H1 (cell line): ENCODE measurements at places on chromosomes 2 and 18. TPM values are rescaled to one million over a fixed set of nuclear protein-coding genes. Genes with fewer than 3 reads are reported as not detected.

SCN7A gene
- 0.11 and 0.19 TPM in 2 replicates for total RNA-seq

PLCL1 gene
- total RNA-seq = not detected in 2 replicates

MAP3K19 gene
- total RNA-seq = not detected in 2 replicates

MAB21L4 gene
- not detected in 2 replicates for total RNA-seq

EVX2 gene
- not detected in 2 replicates for total RNA-seq

C2orf72 gene
- total RNA-seq = 0.71 and 1.1 TPM in 2 replicates

CRYGD gene
- 0.98 and 2.9 TPM in 2 replicates for total RNA-seq

GAREM2 gene
- total RNA-seq = 19.9 and 23.0 TPM in 2 replicates

DNA sequence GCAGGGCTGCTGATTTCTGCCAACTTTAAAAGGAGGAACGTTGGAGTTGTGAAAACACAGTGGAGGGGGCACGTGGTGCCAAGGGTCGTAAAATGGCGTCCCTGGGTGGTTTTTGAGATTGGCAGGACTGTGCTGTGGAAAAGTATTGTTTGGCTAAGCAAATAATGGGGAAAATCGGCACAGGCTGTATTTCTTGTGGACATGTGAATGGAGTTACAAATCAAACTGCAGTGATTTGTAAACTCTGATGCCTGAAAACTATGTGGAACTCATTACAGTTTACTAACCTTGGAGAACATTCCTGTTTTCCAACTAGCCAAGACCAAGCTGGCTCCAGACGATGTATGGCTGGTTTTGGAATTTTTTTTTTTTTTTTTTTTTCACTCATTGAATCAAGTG lies 68.7 kb downstream of the KCTD1 start:
- no peak for DNase-seq

DNA sequence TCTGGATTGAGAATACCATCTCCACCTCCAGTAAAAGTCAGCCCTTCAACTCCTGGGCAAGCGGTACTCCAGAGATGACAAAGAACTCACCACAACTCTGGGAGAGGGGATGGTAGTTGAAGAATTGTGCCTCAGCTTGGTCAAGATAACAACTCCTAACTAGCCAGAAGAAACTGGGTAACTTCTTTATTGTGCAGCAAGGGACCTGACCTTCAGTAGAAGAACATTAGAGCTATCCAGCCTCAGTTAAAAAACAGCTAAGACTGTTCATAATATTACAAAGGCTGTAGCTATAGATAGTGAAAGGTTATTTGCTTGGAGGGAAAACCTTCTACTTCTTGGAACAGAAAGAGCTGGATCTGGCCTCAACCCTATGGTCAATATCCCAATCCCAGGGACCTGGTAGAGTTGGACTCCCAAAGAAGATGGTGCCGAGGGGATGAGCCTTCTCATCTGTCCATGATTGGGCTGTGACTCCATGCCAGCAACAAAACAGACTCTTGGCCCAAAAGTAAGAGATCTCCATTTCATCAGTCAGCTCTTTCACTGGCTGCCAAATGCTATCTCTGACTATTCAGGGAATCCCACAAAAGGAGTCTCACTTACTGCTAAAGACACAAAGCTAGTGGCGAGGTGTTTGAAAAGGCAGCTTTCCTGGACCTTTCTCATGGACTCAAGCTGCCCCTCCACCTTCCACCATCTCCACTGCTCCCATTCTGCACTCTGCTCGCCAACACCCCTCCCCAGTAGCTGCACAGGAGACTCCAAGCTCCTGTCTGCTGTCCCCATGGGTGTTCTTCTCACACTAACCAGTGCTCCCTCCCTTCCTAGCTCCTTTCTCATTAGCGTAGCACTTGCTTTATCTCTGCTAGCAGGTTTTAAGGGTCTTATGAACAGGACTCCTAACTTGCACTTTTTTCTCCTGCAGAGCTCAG lies 145.8 kb downstream of the CAPN13 start:
- DNase-seq = no peak

DNA sequence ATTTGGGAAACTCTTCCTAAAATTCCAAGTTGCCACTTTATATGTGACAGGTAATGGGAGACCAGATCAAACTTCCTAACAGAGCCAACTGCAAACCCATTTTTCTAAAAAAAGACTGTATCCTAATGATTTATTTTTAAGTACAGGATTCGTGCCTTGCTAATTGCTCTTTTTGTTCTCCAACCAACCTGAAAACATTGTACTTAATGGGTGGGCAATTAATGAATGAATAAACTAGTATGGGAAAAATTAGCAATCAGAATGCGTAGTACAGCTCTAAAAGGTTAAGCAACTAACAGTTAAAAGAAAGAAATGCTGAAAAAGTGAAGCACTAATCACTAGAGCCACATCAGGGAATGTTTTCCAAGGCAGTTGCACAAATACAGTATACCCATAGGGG lies 217.2 kb upstream of the KCNJ3 start:
- DNase-seq = no peak

- no peak for DNase-seq
Observed at GRCh38 chr2:205032093-205032551, 486.8 kb downstream of the PARD3B start.

DNA sequence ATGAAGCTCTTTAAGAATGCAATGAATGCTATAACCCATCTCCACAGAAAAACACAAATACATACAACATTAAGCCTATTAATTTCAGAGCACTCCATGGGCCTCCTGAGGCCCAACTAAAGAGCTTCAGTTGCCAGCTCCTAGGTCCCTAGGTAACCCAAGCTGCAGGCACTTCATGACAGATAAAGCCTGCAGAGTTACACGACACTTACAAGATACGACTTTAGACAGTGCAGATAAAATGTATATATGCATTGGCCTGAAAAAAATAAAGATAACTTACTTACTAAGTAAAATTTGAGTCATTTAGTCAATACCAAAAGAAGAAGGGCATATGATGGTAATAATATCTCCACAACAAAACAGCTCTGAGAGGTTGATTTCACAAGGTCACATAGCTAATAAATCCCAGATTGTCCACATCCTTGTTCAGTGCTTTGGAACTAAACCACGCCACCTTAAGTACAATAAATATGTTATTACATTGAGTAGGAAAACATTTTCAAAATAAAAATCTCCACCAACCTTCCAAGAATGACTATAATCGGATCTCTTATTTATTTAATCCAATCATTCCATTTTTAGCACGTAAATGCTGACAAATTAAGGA lies 3.4 kb downstream of the MAP4K3 start:
- DNase-seq = no peak

- DNase-seq = no peak
Observed at GRCh38 chr2:105870858-105871257, 126.1 kb downstream of the NCK2 start.

- DNase-seq = no peak
Observed at GRCh38 chr2:101463421-101463820, 11.5 kb downstream of the RFX8 start.

GRCh38 chr2:177264209-177264692 lies 276 bp downstream of the NFE2L2 start:
- no peak for DNase-seq

GRCh38 chr2:237134321-237135230 lies 48.9 kb downstream of the COPS8 start:
- DNase-seq = no peak

DNA sequence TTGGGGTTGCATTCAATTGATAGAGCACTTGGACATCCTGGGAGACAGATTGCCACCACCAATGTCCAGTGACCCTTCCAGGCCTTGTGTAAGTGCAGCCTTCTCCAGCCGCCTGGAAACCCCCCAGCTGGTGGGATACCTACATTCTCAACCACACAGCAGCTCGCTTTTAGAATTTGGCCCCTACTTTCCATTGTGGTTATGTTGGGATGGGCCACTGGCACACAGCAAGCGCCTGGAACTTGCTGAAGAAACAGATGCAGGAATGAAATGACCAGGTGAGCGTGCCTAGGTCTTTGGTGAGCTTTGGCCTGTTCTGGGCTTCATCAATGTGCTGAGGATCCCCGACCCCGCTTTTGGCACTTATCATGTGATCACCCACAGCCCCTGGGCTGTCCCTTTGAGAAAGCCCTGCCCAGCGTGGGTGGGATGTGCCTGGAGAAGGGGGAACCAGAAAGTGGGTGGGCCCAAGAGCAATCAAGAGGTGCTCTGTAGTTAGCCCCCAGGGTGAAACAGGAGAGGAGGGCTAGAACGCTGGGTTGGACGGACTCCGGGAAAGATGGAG lies 16.0 kb upstream of the NTSR2 start:
- DNase-seq = no peak

DNA sequence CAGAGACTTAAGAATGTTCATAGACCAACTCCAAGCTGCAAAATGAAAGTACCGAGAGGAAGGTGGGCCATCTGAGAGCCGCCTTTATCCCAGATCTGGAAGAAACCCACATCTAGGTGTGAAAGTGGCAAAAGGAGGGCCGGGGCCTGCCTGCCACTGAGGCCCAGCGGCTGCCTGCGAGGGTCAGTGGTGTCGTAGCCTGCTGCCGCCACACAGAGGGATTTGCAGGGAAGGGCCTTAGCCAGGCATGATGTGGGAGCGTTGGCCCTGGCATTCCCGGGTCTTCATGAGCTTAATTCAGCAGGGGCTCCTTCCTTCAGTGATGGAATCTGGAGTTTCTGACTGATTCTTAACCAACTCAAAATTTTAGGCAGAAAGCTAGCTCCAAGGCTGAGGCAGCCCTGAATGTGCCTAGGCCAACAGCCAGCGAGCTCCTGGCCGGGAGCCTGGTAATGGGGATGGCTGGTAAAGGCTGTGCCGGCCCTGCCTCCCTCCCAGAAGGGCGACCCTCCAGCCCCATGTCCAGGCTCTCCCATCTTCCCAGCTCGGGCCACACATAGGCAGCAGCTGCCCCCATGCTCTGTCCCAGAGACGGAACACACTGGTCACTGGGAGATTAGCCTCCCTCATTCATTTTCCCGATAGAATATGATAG lies 230.1 kb downstream of the AGAP1 start:
- DNase-seq = no peak

- DNase-seq = peak; percentile 33
Observed at GRCh38 chr2:23312996-23313606, 71.9 kb upstream of the KLHL29 start.

DNA sequence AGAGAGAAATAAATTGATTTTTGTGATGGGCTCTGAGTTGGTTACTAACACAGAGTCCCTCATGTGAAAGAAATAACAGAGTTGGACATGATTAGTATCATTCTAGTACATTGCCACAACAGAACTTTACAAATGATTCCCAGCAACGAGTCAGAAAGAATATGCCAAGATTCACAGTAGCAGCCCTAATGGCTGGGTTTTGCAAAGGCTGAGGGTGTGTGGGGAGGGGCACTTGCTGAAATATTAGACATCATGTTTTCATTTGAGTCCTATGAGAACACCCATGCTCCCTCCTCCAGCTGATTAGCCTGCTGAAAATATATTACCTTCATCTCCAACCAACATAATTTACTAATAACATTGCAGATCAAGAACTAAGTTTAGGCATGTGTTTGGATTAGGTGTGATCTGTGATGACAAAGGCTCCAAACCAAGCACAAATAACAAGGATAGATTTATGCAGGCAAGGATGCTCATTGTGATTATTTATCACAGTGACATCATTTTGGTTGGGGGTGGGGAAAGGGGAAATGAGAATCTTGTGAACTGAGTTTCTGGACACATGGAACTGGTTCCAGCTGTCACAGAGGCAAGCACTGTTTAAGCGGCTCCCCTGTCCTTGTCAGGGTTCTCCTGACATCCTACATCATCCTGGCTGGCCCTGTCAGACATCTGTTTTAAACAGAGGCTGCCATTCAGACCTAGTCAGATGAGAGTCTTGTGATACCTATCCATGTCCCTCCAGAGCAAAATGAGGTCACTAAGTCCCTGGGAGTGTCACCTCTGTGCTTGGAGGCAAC lies 205.8 kb upstream of the NCKAP5 start:
- DNase-seq = no peak

DNA sequence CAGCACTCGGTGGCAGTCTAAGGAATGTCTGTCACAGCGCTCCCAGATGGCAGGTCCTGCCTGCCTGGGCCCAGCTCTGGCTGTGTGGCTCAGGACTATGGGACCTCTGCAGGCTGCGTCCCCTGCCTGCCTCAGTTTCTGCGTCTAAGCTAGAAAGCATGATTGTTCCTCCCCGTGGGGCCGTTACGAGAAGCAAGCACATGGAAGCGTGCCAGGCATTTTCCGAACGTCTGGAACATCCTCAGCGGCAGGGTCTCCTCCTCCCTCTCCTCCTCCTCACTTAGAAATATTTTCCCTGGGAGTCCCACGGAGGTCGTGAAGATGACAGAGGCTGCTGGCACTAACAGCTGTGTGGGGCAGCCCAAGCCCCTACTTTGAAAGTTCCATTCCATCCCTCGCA lies 43.3 kb downstream of the LRRFIP1 start:
- no peak for DNase-seq

DNA sequence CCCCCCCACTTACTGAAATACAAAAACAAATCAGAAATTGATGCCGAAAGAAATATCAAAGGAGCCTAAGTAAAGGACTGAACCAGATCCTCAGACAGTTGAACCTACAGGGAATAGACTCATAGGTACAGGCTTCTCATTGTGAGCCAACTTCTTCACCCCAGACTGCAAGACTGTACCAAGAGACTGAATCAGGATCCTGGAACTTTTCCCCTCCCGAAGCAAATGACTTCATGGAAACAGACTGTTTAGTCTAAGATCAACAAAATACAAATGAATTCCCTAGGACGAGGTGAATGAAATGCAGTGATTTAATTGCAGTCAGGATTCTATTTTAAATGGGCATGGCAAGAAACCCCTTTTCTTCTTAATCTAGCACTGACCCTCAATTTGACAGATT lies 53.6 kb upstream of the RNF152 start:
- no peak for DNase-seq

GRCh38 chr2:36373149-36373926 lies 17.8 kb downstream of the CRIM1 start:
- DNase-seq = no peak

DNA sequence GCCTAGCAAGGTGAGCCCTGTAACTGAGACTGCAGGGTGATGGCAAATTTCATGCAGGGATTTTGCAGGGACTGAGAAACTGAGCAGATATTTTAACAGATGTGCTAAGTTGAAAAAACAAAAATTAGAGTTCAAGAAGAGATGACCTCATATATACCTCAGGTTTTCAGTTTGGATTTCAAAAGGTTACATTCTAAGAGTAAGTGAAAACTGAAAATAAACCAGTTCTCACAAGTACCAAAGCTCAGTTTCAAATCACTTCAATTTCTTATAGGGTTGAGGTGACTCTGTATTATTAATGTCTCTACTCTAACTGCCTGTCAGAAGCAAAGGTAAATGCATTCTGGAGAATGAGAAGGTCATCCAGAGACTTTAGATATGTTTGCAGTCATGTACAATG lies 237.4 kb upstream of the VRK2 start:
- DNase-seq = no peak

GRCh38 chr18:78891185-78891762 lies 88.3 kb upstream of the SALL3 start:
- DNase-seq = no peak

- DNase-seq = no peak
Observed at GRCh38 chr2:27312152-27312551, 3.9 kb upstream of the UCN start.

- DNase-seq = no peak
Observed at GRCh38 chr2:186887107-186888090, 38.4 kb upstream of the ZSWIM2 start.

- DNase-seq = no peak
Observed at GRCh38 chr2:74293191-74293991, 49.8 kb downstream of the SLC4A5 start.

- no peak for DNase-seq
Observed at GRCh38 chr2:54382601-54383000, 73.5 kb upstream of the SPTBN1 start.
